Memory B cell (primary cell): ENCODE measurements at places on chromosomes 6 and 20.
A peak's percentile ranks its signal among the peaks of the same experiment; 100 is the strongest.

DNA sequence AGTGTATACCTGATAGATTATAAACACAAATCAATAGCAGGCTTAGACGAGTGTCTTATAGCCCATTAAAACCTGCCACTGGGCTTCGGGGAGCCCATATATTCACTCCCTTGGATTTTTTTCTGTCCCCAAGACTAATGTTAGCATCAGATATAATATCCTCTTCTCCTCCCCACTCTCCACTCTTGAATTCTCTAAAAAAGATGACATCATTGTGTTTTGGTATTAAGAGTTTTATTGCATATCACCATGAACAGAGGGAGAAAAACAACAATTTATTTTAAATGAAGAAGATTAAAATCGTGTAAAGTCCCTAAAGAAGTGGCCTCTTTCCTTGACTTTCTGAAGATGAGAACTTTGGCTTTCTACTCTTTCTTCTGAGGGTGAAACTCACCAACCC is 84.4 kb downstream of the MLIP start:
- no peak for DNase-seq

GRCh38 chr6:79133173-79133572 is 55.1 kb upstream of the PHIP start:
- DNase-seq = no peak

DNA sequence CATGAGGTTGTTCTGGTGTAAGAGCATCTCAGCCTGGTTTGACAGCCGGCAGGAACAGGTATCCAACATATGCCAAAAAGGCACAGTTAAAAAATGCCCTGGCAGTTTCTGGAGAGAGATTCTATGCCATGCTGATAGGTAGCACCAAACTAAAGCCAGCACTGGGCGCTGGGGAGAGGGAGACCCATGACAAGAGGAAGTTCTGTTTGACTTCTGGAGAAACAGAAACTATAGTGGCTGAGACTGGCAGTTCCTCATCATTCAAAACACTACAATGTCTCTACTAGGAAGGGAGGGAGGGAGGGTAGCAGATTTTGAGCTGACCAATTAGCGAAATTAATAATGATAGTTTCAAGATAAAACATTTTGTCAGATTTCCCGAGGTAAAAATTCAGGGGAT is 174.1 kb downstream of the ADAT2 start:
- DNase-seq = peak; percentile 13

GRCh38 chr20:4014031-4014474 is 1.3 kb downstream of the RNF24 start:
- no peak for DNase-seq

GRCh38 chr6:21227486-21227885 is 366.1 kb upstream of the SOX4 start:
- no peak for DNase-seq

DNA sequence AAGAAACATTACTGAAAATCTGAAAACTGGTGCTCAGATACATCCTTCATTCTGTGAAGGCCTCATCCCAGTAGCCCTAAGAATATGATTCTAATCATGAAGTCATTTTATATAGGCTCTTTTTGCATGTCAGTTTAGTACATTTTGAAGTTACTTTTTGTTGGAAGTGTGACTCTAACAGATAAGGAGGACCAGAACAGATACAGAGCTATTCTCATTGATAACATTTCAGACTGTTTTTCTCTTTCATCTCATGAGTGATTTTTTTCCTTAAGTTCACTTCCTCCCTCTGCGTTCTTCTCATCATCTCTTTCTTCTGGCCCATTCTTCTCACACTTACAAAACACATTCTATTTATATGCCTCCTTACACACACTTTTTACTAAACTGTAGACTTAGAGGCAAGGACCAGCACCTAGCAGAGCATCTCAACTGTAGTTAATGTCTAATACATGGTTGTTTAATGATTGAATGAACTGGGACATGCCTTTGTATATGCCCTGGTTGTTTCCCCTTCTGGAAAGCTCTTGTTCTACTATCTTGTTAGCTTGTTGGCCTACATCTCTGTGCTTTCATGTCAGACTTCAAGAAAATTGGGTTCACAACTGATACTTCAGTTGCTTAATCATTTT is 8.7 kb downstream of the CTNNBL1 start:
- no peak for DNase-seq

DNA sequence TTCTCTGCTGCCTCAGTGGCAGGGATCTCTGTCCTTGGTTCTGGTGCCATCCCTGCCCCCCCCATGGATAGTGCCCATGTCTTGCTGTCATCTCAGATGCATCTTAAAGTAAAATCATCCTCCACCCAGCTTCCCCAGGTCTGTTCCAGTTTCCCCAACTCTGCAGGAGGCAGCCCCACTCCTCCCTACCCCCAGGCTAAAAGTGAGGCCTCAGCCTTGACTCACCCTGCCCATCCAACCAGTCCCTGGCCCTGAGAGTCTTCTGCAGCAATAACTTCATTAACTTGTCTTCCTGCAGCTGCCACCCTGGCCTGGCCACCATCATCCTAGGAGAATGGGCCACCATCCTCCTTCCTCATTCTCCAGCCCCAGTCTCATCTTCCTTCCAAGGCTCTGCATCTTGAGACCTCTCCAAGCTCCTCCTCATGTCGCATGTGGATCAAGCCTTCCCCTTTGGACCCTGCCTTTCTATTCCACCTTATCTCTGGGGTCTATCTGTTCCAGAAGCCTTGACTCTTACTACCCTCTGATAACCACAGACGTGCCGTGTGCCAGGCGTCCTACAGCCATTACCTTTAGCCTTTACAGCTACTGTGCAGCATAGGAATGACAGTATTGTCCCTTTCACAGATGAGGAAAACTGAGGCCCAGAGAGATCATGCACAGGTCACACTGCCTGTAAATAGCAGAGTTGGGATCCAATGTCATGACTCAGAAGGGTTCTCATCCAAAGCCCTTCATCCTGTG is 2.0 kb upstream of the PNPLA1 start:
- DNase-seq = no peak

GRCh38 chr20:42010090-42010489 is 391.9 kb upstream of the CHD6 start:
- DNase-seq = no peak

DNA sequence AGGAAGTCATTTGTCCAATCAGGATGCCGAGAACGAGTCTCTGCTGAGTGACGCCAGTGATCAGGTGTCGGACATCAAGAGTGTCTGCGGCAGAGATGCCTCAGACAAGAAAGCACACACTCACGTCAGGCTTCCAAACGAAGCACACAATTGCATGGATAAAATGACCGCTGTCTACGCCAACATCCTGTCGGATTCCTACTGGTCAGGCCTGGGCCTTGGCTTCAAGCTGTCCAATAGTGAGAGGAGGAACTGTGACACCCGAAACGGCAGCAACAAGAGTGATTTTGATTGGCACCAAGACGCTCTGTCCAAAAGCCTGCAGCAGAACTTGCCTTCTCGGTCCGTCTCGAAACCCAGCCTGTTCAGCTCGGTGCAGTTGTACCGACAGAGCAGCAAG is 281.5 kb downstream of the TSHZ2 start:
- DNase-seq = no peak

- DNase-seq = no peak
Observed at GRCh38 chr20:44411020-44411756, 55.7 kb downstream of the HNF4A start.

DNA sequence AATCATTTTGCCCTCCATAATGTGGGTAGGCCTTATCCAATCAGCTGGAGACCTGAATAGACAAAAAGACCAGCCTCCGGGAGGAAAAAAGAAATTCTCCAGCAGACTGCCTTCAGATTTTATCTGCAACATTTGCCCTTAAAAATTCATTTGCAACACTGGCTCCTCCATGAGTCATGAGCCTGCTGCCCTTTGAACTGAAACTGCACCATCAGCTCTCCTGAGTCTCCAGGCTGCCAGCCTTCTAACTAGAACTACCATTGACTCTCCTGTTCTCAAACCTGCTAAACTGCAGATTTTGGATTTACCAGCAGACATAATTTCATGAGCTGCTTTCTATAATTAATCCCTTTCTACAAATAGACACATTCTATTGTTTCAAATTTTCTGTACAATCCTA is 223.9 kb upstream of the THEMIS start:
- DNase-seq = no peak

GRCh38 chr6:36399970-36400369 is 12.5 kb upstream of the ETV7 start:
- DNase-seq = no peak

GRCh38 chr6:30690403-30691207 is at the start of gene NRM:
Gene NRM (minus strand): TSS chr6:30690984. CDS start chr6:30690974, 10 bp downstream.
- peak; percentile 46 for DNase-seq

DNA sequence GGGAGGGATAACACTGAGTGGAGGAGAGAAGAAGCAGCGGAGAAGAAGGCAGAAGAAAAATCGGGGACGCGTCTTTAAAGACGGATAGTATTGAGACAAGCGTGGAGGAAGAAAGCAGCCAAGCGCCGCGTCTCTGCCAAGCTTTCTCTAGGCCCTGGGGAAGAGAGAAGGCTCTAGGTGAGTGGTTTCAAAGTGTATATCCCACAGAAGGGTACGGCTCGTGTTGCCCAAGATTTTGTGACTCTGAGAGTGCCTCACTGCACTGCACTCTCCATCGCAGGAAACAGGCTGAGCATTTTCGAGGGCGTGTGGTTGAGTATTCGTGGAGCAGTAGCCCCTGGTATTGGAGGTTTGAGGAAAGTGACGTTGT is 185.4 kb downstream of the TRIM27 start:
- DNase-seq = no peak

DNA sequence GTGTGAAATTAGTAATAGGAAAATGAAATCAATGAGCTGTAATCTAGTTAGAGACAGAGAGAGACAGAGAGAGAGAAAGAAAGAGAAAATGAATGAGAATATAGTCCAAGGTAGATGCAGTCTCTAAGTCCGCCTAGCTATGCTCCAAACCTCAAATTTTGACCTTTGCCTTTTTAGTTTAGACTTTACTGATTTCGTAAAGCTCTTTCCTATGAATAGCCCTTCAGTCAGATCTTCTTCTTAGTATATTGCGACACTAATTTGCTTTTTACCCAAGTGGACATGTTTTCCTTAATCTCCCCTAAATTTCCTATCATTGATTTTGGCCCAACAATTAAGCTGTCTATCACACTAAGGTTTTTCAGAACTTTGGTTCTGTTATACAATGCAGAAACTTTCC is 49.5 kb downstream of the TFAP2D start:
- no peak for DNase-seq

GRCh38 chr6:39905640-39905975 is 28.7 kb downstream of the MOCS1 start:
- no peak for DNase-seq

DNA sequence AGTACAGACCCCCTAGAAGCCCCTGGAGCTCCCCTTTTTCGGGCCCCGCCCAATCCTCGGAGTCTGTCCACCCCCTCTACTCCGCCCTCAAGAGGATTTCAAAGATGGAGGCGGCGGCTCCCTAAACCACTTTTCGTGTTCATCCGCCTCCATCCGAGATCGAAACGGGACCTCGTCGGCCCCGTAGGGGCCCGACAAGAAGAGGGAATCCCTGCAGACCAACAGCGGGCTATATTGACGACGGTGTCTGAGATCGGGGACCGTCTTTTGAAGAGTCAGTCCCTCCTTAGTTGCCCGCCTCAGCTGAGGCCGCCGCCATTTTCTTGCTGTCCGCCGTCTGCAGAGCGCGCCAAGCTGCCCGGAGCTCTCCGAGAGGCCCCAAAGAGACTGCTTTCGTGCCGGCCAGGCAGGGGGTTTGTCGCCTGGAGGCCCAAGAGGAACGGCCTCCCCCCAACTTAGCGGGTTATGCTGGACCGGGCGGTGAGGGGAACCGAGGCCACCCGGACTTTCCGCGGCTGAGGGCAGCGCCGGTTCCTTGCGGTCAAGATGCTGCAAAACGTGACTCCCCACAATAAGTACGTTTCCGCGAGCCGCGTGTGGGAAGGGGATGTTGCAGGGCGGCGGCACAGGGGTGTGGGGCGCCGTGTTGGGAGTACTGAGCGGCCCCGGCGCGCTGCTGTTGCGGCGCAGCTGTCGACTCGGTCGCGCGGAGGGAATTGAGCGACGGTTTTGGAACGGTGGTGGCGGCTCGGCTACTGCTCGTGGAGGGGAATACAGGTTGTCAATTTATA is 4.2 kb downstream of the BRD2 start:
- DNase-seq = no peak

DNA sequence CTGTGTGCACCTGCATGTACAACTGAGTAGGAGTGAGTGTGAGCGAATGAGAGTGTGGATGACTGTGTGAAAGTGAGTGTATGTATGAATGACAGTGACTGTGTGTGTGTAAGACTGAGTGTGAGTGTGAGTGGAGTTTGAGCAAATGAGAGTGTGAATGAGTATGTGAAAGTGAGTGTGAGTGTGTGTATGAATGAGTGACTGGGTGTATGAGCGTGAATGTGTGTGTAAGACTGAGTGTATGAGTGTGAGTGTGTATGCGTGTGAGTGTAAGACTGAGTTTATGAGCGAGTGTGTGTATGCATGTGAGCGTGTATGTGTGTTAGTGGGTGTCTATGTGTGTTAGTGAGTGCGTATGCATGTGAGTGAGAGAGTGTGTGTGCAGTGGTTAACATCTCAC is 220.8 kb downstream of the QKI start:
- no peak for DNase-seq

- no peak for DNase-seq
Observed at GRCh38 chr6:24689964-24690363, 23.1 kb downstream of the ACOT13 start.

GRCh38 chr6:30325150-30325872 is 1.4 kb upstream of the TRIM39 start:
- DNase-seq = no peak

DNA sequence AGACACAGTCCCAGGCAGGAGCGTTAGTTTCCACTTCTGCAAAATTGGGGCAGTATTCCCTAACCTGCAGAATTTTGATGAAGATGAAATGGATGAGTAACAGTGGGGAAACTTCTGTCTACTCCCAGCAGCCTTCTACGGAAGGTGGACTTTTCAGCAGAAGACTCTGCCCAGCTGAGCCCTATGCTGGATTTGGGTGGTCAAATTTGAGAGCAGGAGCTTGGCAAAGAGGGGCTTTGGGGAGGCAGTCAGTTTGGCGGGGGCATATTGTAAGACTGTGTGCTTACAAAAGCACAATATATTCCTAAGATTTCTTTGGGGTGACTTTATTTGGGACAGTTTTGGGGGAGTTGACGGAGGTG is 5.4 kb upstream of the SDCBP2 start:
- DNase-seq = no peak
